Forelimb muscle (tissue), 1 donor: ENCODE measurements at places on chromosomes 5 and 9. TPM values are rescaled to one million over a fixed set of nuclear protein-coding genes. Genes with fewer than 3 reads are reported as not detected.

DNA sequence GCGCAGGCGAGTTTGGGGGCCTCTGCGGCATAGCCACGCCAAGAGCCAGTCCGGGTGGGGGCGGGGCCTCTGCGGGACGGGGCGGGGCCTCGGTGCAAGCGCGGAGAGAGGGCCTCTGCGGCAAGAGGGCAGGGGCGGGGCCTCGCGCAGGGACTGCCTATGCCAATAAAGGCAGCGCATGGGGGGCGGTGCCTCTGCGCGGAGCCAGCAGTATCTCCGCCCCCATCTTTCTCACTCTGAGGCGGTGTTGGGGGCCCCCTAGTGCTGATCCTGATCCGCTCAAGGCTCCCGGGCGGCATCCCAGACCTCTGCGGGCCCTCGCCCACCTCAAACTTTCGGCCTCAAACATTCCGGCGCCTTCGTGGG is 9.2 kb upstream of the GPRIN1 start:
- DNase-seq, result no peak

- no peak for DNase-seq
Observed at GRCh38 chr5:77312413-77312812, 101.9 kb downstream of the PDE8B start.

- DNase-seq, result no peak
Observed at GRCh38 chr5:143040622-143041021, 270.4 kb downstream of the ARHGAP26 start.

DNA sequence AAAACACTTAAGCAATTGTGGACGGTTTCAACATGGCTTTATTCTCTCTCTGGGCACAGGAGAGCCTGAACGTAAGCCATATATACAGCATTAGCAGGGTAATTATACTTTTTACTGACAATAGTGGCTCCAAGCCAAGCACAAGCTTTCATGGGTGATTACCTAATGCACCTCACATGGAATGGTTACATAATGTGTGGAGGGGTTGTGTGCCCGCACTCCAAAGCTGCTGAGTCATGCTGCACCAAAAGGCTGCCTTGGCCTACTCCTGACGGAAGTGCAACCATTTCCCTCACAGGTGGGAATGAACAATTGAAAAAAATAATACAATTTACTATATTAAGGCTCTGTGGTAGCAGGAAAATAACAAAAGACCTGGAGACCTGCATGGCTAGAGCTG is 86.5 kb upstream of the ATP10B start:
- no peak for DNase-seq

DNA sequence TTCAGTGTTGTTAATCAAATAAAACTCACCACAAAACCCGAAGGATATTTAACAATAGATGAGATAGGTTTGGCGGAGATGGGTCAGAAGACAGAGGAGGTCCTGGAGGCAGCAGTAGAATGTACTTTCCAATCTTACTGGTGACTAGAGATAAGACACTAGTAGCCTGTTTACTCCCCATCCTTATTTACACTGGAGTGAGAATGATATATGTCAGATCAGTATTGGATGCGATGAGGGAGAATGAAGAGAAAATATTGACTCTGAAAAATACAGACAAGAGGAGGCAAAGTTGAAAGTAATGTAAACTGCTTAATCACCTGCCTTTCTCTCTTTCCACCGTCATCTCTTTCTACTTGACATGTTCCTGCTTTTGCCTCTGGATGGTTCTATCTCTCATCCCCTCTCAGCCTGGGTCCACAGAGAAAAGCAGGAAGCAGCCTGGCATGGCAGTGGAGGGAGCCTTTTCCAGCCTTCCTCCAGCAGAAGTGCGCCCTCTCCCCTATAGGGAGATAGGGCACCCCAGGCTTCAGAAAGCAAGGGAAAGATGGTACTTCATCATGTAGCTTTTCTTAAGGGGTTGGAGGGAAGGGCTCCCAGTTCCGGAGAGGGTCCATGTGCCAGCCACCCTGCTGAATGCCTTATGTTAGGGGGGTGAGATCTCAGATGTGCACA is 11.1 kb downstream of the PALM2AKAP2 start:
- no peak for DNase-seq

SLC9A3 gene
- polyA plus RNA-seq, result 1.8 TPM

CMYA5 gene
- polyA plus RNA-seq, result 230 TPM

TRIM41 gene
- polyA plus RNA-seq, result 17.3 TPM

DMRT3 gene
- 0.38 TPM for polyA plus RNA-seq

PCDHB5 gene
- polyA plus RNA-seq, result 3.8 TPM

TLN1 gene
- polyA plus RNA-seq, result 87.7 TPM
